H54 (cell line): ENCODE measurements at places on chromosomes 13 and 19.

DNA sequence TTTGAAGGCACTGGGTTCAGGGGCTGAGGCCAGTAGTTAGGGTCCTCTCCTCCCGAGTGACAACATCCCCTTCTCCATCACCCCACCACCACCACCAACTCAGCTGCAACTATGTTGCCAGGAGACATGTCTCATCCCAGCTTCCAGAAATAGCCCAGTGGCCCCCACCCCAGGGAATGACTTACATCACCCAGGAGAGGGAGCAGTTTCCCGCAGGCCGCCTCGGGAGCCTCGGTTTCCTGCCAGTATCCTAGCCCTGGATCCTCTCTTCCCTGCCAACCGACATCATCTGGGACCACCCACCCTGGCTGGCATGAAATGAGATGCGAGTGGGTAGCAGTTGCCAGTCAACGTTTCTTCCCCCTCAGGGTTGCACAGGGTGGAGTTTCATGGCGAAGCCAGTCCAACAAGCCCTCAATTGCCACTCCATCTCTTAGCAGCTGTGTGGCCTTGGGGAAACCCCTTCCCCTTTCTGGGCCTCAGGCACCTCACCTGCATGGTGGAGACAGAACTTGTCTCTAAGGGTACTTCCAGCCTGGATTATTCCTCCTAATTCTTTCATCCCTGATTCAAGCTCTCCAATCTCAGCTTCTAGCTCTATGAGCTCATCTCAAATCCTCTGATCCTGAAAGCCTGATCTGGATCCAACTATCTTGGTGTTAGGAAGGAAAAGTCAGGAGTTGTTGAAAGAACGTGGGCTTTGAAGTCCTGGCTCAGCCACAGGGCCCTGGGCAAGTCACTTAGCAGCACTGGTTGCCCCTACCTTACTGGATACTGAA lies 3.9 kb upstream of the GSK3A start:
- peak; percentile 87 for DNase-seq

GRCh38 chr13:48415516-48415915 lies 2.6 kb upstream of the LPAR6 start:
- DNase-seq = no peak

GRCh38 chr19:51970718-51971117 lies 15.9 kb downstream of the ZNF350 start:
- no peak for DNase-seq

DNA sequence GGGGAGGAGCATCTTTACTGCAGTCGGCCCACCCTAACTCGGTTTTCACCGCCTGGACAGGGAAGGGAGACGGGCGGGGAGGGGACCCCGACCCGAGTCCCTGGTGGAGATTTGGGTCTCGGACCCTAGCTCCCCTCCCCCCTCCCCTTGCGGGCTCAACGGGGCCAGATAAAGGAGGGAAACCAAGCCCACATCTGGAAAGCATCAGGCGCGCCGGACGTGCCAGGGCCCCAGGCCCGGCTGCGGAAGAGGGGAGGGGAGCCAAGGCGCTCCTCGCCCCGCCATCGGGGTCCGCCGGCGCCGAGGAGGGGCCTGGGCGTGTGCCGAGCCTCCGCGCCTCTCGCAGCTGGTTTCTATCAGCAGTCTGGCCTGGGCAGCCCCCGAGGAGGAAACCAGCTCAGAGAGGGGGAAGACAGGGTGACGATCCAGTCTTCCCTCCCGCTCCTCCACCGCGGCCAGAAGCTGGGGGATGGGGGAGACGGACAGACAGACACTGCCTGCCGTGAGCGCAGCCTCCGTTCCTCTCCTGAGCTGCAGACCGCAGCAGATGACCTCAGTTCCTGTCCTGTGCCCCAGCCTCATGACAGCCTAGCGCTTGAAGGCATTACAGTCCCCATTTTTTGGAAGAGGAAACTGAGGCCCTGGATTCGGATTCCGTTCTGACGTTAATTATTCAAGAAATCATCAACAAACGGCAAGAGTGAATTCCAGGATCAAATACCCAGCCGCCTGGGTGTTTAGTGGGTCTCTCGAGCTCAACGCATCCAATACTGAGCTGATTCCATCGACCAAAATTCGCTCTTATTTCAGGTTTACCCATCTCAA lies 3.6 kb upstream of the GNG8 start:
- no peak for DNase-seq

DNA sequence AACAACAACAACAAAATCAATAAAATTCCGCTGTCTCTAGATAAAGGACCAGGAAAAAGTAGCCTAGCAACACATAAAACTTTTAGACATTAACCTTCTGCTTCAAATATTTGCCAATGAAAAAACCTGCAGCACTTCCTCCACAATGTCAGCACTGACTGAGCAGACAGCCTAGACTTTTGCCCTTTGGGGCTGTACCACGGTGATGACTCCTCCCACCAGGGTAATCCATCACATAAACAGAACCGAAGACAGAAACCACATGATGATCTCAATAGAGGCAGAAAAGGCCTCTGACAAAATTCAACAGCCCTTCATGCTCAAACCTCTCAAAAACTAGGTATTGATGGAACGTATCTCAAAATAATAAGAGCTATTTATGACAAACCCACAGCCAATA lies 30.2 kb upstream of the TRPC4 start:
- DNase-seq = no peak

- peak; percentile 35 for DNase-seq
Measured at GRCh38 chr13:40540328-40541044, 126.0 kb downstream of the FOXO1 start.

- DNase-seq = no peak
Measured at GRCh38 chr19:30565636-30566035, 193.5 kb downstream of the ZNF536 start.

GRCh38 chr13:99969453-99969918 lies 2.1 kb downstream of the ZIC5 start:
- no peak for DNase-seq

DNA sequence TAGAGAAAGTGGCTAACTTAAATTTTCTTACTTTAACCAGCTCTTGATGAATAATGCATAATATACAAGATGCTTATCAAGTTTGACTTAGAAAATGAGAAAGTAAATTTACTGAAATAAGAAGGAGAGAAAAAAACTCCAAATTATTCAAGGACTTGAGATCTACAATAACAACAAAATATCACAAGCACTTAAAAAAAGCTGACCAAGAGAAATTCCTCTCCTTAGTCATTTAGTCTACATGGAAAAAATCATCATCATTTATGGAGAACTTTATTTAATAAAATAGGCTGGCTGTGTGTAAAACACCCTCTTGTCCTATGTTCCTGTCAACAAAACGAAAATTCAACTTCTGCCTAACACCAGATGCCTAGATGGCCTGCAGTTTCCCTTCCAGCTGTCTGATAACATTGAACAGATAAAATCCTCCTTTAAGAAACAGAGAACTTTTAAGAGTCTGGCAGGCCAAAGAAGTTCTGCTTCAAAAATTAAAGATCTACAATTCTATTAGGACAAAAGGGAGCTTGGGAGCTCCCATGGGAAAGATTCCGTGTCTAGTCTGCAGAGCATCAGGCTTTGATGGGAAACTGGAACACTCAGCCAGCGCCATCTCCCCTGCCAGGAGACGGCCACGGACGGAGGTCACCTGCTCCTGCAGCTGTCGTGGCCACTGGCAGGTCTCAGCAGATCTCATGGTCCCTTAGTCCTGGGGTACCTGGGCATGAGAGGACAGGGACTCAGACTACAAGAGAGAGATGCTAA lies 37.9 kb upstream of the ATP11A start:
- no peak for DNase-seq

DNA sequence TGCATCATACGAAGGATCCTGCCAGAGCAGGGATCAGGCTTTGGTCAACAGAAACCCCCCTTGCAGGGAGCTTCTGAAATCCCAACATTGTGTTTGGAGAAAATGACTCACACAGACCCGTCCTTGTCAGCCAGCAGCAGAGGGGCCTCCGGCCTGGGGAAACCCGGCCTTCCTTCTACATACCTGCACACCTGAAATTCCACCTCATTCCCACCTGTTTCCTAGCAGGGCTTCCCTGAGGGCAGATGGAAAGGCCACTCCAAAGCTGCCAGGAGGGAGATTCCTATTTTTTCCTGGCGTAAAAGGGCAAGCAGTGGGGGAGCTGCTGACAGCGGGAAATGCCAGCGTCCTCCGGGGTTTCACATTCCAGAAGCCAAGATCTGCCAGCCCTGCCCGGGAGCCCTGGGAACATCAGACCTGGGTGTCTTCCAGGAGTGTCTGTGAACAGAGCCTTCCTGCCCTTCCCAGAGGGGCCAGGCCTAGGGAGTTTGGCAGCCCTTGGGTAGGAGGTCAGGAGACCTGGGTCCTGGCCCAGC lies 3.0 kb upstream of the IGFL1 start:
- no peak for DNase-seq

- no peak for DNase-seq
Measured at GRCh38 chr13:101406791-101407190, 9.5 kb downstream of the NALCN start.

GRCh38 chr19:11096210-11096841 lies 7.1 kb downstream of the LDLR start:
- DNase-seq = no peak

DNA sequence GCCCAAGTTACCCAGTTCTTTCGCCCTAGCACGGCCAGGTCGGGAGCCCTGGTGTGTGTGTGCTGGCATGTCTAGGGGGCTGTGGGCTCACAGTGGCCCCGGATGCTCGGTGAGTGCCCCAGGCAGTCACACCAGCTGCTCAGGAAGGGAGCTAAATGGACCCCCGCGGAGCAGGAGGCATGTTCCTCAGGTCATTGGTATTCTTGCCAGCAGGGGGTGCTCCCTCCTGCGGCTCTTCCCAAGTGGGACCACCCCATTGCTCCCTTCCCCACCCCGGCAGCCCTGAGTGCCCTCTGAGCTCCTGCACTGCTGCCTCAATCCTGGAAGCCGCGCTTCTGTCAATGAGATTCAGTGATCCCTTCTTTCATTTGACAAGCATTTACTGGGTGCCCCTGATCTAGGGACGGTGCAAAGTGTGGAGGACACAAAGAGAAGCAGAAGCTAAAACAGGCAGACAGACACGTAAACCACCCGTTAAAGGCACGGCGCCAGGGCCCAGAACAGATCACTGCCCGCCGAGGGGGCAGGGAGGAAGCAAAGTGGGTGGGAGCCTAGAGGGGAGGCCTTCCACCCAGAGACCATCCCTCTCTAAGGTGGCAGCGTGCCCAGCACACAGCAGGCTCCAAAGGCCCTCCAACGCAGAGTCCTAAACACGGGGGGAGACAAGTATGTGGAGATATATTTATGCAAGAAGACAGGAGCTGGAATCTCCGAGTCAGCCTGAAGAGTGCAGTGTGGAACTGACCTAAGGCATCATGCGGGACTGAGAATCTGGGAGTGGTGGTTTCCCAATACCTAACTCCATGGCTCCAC lies 5.2 kb upstream of the ADPRHL1 start:
- DNase-seq = peak; percentile 49

- no peak for DNase-seq
Measured at GRCh38 chr19:58409010-58409790, 751 bp downstream of the ZNF584 start.

GRCh38 chr19:56566904-56567273 lies 379 bp upstream of the ZNF470 start:
- no peak for DNase-seq
